ENCODE measurements at places on chromosomes 2 and 18. TPM values are rescaled to one million over a fixed set of nuclear protein-coding genes. Genes with fewer than 3 reads are reported as not detected.

GRCh38 chr2:199273042-199273511, 184.7 kb downstream of the SATB2 start:
- no peak for DNase-seq

- no peak for DNase-seq
Observed at GRCh38 chr2:235303499-235304291, 190.1 kb upstream of the AGAP1 start.

GRCh38 chr2:11647834-11648600, 22.0 kb downstream of the NTSR2 start:
- DNase-seq: no peak

- no peak for DNase-seq
Observed at GRCh38 chr2:46335391-46336282, 38.4 kb downstream of the EPAS1 start.

DNA sequence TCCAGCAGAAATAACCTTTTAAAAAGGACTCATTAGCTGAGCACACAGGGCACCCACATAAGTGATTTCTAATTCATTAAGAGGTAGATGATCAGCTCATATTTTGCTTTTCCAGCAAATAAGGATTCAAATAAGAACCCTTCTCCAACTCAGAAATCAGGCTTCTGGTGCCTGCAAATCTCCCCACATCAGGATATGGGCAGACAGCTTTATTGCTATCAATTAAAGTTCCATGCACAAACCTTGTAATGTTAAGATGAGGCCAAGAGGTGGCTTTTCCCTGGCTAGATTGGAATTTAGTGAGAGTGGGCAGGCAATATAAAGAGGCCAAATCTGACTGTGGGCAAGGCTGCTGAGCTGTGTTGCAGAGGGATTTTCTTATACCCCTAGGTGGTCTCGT, 193.6 kb downstream of the SH3RF3 start:
- DNase-seq: no peak

- peak; percentile 1 for DNase-seq
Observed at GRCh38 chr18:53567929-53568574, 656.4 kb downstream of the MBD2 start.

- DNase-seq: no peak
Observed at GRCh38 chr2:181352158-181352557, 105.0 kb upstream of the ITGA4 start.

- DNase-seq: no peak
Observed at GRCh38 chr2:212908682-212909435, 242.6 kb downstream of the IKZF2 start.

DNA sequence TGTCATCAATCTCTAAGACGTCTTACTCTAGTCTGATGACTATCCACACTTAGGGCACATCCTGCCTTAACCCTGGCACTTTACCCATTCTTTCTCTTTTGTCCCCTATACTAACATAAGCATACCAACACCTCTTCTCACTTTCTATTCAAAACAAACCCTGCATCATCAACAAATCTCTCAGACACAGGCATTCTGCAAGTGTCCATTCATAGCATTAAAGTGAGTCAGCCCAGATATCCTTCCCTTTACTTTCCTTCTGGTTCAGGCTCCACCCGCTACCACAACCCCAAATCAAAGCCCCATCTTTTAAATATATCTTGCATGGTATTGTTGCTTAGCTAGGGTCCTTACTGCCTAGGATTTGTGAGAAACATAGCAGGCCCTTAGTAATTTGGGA, 3.8 kb downstream of the GRB14 start:
- DNase-seq: no peak

GRCh38 chr2:64768491-64769005, 114.8 kb upstream of the SERTAD2 start:
- DNase-seq: no peak

GRCh38 chr2:46689993-46690392, 210.6 kb downstream of the TMEM247 start:
- no peak for DNase-seq

Gene UGT1A1
- not detected for total RNA-seq

Gene ABCG5
- total RNA-seq: not detected
